HFFc6 (cell line): ENCODE measurements at places on chromosomes 1 and 21. TPM values are rescaled to one million over a fixed set of nuclear protein-coding genes. Genes with fewer than 3 reads are reported as not detected.

DNA sequence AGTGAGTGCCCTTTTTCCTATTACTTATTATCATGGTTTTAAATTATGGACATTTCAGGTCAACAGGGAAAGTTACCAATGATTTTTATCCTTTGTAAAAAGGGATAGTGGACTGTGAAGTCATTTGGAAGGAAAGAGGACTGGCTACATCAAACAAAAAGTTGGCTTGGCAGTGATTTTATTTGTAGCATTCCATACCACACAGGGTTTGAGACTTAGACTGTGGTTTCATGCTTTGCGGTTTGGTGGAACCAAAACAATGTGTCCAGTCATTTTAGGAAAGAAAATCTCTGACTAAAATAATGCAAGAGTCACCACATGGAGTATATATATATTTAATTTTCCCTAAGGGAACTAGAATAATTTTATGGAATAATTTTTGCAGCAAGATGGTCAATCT lies 239.5 kb downstream of the HMCN1 start:
- DNase-seq = peak; percentile 92

GRCh38 chr1:38538834-38539233 lies 320.7 kb downstream of the RRAGC start:
- no peak for DNase-seq

DNA sequence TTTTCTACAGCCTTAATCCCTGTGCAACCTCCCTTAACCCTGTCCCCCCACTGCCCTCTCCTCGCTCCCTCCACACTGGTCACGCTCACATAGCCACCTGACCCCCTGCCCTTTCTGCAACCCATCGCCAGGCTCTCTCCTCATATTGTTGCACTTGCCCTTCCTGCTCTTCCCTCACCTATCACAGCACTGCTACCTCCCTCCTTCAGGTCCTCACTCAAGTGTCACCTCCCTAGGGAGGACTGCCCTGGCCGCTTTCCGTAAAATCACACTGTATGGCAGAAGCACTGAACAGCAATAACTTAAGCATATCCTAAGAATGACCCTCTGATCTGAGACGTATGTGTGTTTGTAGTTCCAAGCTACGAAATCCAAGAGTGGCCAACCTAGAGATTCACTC lies 406.0 kb downstream of the SIPA1L2 start:
- no peak for DNase-seq

DNA sequence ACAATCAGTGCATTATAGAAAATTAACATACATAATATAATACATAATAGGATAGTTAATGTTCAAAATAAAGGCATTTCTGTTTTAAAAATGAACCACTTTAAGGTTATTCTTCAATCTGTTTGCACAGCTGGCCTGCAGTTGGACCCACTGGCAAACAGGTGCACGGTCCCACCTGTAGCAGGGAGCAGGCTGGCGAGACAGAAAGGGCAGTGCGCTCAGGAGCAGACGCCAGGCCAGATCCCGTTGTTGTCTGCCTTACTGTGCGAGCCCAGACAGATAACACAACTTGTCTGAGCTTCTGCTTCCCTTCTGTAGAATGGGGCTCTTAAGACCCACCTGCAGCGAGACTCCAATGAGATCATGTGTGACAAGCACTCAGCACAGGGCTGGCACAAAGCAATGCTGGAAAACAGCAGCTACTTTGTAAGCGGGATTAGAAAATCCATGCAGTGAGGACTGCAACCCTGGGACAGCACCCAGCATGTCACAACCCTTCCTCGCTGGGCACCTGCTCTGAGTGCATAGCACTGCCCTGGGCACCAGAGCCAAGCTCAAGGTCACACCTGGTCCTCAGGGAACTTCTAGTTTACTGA lies 33.5 kb downstream of the VPS26C start:
- DNase-seq = no peak

GRCh38 chr21:33643658-33644311 lies 1.5 kb downstream of the ITSN1 start:
- DNase-seq = peak; percentile 23

DNA sequence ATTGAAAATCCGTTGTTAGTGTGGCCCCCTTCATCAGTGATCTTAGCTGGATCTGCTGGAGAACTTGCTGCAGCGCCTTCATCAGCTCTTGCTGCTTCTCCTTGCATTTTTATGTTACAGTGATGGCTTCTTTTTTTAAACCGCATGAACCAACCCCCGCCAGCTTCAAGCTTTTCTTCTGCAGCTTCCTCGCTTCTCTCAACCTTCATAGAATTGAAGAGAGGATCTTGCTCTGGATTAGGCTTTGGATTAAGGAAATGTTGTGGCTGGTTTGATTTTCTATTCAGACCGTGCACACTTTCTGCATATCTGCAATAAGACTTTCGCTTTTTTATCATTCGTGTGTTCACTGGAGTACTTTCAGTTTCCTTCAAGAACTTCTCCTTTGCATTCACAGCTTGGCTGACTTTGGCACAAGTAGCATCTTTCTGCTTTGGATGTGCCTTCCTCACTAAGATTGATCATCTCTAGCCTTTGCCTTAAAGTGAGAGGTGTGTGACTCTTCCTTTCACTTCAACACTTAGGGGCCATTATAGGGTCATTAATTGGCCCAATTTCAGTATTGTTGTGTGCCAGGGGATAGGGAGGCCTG lies 13.1 kb downstream of the RNF187 start:
- no peak for DNase-seq

GRCh38 chr1:223106856-223107255 lies 36.2 kb downstream of the TLR5 start:
- no peak for DNase-seq

- DNase-seq = no peak
These were observed 11.5 kb upstream of the C1orf53 start for GRCh38 chr1:197890936-197891335.

DNA sequence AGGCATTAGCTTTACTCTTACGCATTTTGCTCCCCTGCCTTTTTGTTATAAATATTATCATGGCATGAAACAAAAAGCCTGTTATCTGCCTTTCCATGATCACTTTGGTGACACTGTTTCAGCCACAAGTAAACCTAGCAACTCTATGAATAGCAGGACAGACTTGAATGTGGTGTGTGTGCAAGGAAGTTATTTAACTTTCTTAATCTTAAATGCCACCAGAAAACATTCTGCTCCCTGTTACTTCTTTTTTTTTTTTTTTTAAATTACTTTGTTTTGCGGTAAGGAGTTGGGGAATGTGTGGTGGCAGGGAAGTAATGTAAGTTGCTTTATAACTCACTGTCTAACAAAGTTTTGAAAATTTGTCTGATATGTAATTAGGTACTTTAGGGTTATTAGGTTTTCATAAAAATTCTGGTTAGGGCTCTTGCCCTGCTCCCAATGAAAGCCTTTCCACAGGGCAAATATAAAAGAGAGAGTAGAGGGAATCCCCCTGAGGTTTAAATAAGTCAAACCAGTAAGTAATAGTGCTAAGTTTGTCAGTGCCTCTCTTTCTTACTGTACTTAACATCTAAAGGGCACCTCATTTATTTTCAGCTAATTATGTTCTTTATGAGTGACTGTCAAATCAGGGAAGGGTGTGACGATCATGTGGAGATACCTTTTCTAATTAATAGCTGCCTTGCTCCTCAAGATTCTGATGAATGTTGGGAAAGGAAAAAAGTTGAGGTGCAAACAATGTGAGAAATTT lies 39.5 kb downstream of the RASAL2 start:
- no peak for DNase-seq

The TAL1 gene
- total RNA-seq = not detected in 3 replicates

The POFUT2 gene
- total RNA-seq = 81.5 to 104 TPM (median 89.5 TPM) in 3 replicates

The CNTN2 gene
- not detected in 2 replicates for total RNA-seq
